ENCODE measurements at places on chromosomes 7 and 10.
A peak's percentile ranks its signal among the peaks of the same experiment; 100 is the strongest.

GRCh38 chr7:28685242-28685643 is 272.9 kb downstream of the TRIL start:
- DNase-seq = no peak
- H3K27ac ChIP-seq = no peak overlapping the region
- H3K36me3 ChIP-seq = no peaks in the 10 kb centered on the region

DNA sequence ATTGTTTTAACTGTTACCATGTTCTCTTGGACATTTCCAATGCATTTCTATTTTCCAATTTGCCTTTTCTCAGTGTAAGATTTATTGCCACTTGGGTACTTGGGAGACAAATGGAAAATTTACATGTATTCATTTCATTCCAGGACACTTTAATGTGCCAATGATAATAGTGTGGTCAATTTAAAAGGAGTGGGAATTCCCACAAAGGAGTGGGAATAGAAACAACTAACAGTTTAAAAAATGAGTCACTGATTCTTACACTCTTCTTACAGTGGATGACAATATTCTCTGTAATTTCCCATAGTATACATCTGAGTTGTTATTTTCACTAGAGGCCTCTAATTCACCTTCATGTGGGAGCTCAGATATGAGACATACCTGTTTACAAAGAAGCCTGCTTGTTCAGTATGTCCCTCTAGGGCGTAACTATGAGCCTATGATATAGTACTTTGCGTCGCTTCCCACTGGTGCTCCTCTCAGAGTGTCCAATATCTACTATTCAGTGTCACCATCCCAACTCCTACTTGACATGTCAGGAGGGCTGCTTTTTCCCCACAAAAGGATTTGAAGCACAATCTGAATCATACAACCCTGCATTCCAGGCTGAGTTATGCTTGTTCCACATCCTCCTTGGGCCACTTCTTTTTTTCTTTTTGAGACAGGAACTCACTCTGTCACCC is 301.3 kb downstream of the PHTF2 start:
- DNase-seq = no peak
- no peak overlapping the region for H3K27ac ChIP-seq
- H3K4me1 ChIP-seq = no peaks in the 10 kb centered on the region

- no peaks in the 10 kb centered on the region for H3K36me3 ChIP-seq
- peaks cover 22% of the 10 kb centered on the region for H3K4me1 ChIP-seq
- H3K27ac ChIP-seq = no peak overlapping the region
- H3K27me3 ChIP-seq = peaks cover 4% of the 10 kb centered on the region
Measured at GRCh38 chr7:103811997-103812396, 177.5 kb downstream of the RELN start.

GRCh38 chr7:365593-365992 is 75.6 kb downstream of the FOXL3 start:
- H3K4me1 ChIP-seq = peaks cover 62% of the 10 kb centered on the region
- no peak for DNase-seq
- H3K4me3 ChIP-seq = no peak overlapping the region
- H3K27me3 ChIP-seq = peaks cover 10% of the 10 kb centered on the region
- no peak overlapping the region for H3K27ac ChIP-seq

- peaks cover 2% of the 10 kb centered on the region for H3K4me1 ChIP-seq
- H3K4me3 ChIP-seq = no peak overlapping the region
- H3K36me3 ChIP-seq = no peaks in the 10 kb centered on the region
Measured at GRCh38 chr10:122721111-122721510, 21.5 kb upstream of the C10orf120 start.

DNA sequence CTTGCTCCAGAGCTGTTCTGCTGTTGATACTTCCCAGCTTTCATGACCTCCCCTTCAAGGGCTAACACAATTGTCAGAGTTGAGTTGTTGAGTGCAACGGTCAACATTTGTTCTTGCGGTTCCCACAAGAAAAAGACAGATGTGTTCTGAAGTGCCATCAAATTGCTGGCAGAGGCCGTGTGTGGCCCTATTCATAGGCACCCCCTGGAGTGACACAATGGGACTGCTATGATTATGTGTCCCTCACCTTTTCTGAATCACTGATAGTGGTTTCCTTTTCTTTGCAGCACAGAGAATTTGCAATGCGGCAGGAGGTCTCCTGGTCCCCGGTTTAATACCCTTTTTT is 5.8 kb upstream of the IGFBP1 start:
- H3K36me3 ChIP-seq = no peaks in the 10 kb centered on the region
- H3K27ac ChIP-seq = no peak overlapping the region
- H3K4me1 ChIP-seq = no peaks in the 10 kb centered on the region
- peaks cover 29% of the 10 kb centered on the region for H3K27me3 ChIP-seq
- H3K4me3 ChIP-seq = no peak overlapping the region
- no peak for DNase-seq

- H3K36me3 ChIP-seq = peaks cover 9% of the 10 kb centered on the region
- H3K27ac ChIP-seq = no peak overlapping the region
- H3K4me3 ChIP-seq = no peak overlapping the region
- no peaks in the 10 kb centered on the region for H3K27me3 ChIP-seq
Measured at GRCh38 chr7:40047661-40048060, 86.8 kb downstream of the MPLKIP start.

DNA sequence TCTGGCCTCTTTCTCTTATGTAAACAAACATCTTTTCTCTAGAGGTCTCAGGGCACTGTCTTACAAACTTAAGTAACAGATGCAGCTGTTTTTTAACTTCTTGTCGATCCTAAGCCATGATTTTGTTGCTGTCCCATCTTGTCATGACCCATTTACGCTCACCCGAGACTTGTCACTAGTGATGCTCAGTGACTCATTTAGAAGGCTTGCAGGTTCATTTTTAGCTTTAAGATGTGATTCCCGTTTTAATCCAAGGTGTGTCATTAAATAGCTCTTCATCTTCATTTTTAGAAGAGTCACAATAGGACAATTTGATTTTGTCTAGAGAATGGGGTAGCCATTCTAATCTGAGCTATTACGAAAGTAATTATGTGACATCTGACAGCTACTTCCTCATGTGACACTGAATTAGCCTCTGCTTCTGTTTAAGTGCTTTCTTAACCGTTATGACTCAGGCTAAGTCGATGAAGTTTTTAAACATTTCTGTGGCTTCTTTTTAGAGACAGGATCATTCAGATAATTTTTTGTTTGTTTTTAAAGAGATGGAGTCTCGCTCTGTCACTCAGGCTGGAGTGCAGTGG is 42.7 kb downstream of the SPDYE5 start:
- no peak overlapping the region for H3K27ac ChIP-seq
- DNase-seq = no peak
- peaks cover 16% of the 10 kb centered on the region for H3K27me3 ChIP-seq
- H3K4me1 ChIP-seq = no peaks in the 10 kb centered on the region

DNA sequence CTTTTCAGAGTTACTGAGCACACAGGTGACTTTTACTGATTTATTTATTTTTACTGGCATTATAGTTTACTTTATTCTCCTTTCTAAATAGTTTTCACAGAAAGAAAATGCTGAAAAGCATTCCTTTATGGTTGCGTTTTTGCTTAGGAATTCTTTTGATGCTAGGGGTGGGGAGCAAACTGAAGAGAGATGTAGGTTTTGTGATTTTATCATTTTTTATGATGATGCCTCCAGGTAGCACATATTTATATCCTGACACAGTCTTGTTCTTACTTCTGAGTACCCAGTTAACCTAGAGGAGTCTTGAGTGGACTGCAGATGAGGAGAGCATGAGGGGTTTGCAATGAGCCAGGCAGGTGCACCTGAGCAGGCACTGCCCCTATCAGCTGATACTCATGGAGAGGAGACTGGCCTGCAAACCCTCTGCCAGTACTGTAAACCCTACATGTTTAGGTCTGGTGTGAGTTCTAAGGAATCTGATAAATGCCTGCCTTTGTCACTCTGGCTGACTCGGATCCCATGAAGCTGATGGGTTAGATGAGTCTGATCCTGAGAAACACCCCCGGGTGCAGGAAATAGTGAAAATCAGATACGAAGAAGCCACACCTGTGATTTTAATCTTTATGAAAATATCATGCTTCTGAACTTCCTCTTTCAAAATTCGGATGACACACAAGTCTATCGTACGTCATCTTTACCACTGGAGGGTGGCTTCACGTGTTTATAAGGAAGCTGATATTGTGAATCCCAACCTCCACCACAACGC is 302.9 kb downstream of the WDR37 start:
- peak overlapping the region; percentile 56 for H3K27ac ChIP-seq
- peak; percentile 34 for DNase-seq
- H3K27me3 ChIP-seq = peaks cover 62% of the 10 kb centered on the region

GRCh38 chr10:72335394-72336258 is 19.1 kb downstream of the DNAJB12 start:
- H3K27me3 ChIP-seq = no peaks in the 10 kb centered on the region
- H3K4me1 ChIP-seq = peaks cover 72% of the 10 kb centered on the region
- peak overlapping the region; percentile 64 for H3K4me3 ChIP-seq
- H3K36me3 ChIP-seq = peaks cover 39% of the 10 kb centered on the region

GRCh38 chr7:5448378-5449037 is 24.9 kb upstream of the TNRC18 start:
- no peak overlapping the region for H3K27ac ChIP-seq

DNA sequence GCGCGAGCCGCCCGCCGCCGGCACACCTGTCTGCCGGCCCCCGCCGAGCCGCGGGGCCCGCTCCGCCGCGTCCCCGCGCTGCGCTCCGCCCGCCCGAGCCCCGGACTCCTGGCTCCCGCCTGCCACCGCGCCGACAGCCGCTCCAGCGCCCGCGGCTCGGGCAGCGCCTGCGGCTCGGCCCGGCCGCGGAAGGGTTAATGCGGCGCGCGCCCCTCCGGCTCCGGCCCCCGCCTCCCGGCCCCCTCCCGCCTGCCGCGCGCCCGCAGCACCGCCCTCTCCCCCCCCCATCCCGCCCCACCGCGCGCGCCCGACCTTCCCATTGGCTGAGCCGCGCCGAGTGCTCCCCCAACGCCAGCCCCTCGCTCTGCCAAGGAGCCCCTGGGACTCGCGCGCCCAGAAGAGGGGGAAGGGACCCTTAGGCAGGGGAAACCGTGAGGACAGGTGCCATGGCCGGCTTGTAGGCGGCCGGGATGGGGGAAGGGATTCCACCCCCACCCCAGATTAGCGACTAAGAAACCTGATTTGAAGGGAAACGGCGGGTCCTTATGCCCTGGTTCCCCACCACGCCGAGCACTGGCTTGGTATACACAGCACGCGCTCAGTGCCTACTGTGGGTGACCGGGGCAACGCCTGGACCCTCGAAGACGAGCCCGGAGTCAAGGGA is at the start of gene KCNH2:
Gene KCNH2, minus strand, starts transcription at position 196 of the 664 bp plus-strand sequence. CDS start 408 bp downstream, outside the sequence.
- peaks cover 88% of the 10 kb centered on the region for H3K27me3 ChIP-seq
- peak within 1 kb of the TSS; percentile 67 for H3K27ac ChIP-seq
- DNase-seq = peak; percentile 52
- peaks cover 5% of the 10 kb centered on the region for H3K36me3 ChIP-seq
- H3K4me1 ChIP-seq = peaks cover 45% of the 10 kb centered on the region

Data from activated naive CD4-positive, alpha-beta T cell treated with anti-CD3 and anti-CD28 coated beads, Interleukin-2, amount 10 ng/mL, durations not matched to agents 7 days and 5 days (primary cell).